Right renal pelvis (tissue), 4 donors: ENCODE measurements at places on chromosomes 13 and 19.

GRCh38 chr19:6800991-6801484 lies 28.5 kb downstream of the VAV1 start:
- no peak for DNase-seq

- DNase-seq = no peak
These were observed 977.3 kb downstream of the UQCRFS1 start for GRCh38 chr19:28235606-28236125.

DNA sequence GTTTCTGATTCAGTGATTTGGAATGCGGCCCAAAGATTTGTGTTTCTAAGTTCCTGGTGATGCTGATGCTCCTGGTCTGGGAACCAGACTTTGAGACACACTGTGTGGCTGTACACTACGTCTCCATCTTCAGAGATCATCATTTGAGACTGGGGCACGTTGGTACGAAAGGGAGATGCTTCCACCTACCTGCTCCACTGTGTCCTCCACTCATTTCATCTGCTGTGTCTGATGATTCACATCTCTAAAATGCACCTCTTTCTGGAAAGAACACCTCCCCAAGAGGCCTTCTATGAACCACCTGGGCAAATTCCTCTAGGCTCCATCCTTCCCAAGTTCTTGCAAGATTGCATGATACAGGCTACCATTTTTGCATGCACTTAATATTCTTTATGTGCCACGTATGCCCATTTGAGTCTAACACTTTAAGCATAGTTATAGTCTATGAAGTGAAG lies 58.6 kb downstream of the ERCC5 start:
- no peak for DNase-seq

- no peak for DNase-seq
These were observed 4.0 kb upstream of the FLT3LG start for GRCh38 chr19:49469828-49470614.

DNA sequence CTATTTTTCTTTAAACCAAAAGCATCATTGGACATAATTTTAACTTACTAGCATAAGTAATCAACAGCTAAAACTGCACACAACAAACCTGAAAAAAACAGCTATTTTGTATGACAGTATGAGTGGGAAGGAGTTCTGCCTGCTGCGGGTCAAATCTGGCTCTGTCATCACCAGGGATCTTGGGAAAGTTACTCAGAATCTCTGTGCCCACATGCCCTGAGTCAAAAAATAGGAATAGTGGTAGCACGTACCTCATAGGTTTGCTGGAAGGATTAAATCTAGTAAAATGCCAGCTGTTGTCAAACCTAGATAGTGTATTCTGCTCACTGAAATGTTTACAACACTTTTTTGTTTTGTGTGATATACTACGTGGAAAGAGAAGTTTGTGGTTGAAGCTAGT lies 1.1 kb downstream of the CLN5 start:
- DNase-seq = no peak

GRCh38 chr13:68099631-68100030 lies 869.5 kb upstream of the PCDH9 start:
- no peak for DNase-seq

- DNase-seq = no peak
These were observed 67.5 kb downstream of the LATS2 start for GRCh38 chr13:20993661-20994440.

DNA sequence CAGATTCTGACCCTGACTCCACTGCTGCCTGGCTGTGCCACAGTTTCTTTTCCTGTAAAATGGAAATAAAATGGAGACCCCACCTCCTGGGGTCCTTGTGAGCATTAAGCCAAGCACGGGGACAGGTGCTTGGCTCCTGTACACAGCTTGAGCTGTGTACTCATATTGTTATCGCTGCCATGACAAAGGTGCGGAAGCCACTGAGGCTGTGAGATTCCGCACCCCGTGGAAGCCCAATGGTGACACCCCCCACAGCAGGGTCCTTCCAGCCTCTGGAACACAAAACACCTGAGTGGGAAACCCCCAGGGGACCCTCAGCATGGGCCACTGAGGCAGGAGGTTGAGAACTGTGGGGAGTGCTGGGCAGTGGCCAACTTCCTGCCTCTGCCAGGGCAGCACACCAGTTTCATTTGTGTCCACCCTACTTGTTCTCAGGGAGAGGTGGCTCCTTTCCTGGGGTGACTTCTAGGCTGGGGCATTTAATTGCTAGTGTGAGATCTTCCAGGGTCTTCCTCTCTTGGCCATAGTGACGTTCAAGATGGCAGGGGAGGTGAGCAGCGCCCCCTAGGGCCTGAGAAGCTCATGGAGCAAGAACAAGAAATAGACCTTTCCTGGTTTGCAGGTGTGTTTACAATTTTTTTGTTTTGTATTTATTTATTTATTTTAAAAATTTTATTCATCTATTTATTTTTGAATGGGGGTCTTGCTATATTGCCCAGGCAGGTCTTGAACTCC lies 5.4 kb upstream of the JSRP1 start:
- no peak for DNase-seq

DNA sequence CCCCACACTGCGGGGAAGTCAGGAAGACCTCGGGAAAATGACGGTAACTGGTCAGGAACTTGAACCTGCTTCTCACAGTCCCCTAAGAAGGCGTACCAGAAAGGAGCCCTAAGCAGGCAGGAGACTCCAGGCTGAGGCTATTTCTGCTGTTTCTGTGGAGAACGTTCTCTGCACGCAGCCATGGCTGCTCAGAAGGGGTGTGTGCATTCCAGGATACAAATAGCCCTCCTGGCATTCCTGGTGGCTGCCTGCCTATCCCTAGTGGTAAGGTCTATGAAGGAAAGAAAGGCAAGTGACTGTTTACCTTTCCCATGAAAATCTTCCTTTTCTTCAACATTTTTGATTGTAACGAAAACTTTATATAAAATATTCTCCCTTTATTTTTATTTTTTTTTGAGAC lies 2.5 kb downstream of the SGCG start:
- no peak for DNase-seq

- no peak for DNase-seq
These were observed 18.6 kb upstream of the LATS2 start for GRCh38 chr13:21079761-21080592.

GRCh38 chr13:47949799-47950198 lies 51.3 kb downstream of the SUCLA2 start:
- no peak for DNase-seq

- DNase-seq = no peak
These were observed 11.6 kb downstream of the URI1 start for GRCh38 chr19:29953352-29954247.

DNA sequence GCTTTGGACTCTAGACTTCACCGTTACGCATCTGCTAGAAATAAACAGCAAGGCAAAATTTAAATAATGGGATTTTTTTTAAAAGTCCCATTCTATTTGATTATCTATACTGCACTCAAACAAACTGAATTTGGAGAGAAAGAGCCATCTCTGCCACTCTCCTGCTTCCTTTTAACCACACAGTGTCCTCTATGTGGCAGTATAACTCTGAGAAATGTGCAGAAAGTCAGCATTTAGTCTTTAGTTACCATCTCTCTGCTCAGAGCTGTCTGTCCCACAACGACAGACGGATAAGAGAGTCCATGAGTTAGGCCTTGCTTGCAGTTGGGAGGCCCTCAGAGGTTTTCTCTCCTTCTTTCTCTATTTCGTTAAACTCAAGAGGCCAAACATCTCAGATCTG lies 21.2 kb downstream of the CCNA1 start:
- no peak for DNase-seq

GRCh38 chr13:25214491-25215252 lies 42.6 kb upstream of the AMER2 start:
- DNase-seq = no peak

DNA sequence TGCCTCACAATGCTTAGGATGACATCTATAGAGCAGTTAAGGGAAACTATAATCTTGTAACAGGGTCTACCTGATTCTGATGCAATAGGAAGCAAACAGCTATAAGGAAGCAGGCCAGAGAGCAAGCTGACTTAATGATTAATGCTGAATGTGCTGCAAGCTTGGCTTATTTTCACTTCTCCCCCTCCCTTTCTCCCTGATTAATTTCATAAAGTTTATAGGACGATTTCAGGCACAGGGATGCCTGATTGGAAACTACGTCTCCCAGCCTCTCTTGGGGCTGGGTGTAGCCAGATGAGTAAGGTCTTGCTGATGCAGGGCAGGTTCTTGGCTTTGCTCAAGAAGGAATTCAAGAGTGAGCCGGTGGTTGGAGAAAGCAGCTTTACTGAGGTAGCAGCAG lies 82.8 kb upstream of the MRI1 start:
- DNase-seq = no peak

DNA sequence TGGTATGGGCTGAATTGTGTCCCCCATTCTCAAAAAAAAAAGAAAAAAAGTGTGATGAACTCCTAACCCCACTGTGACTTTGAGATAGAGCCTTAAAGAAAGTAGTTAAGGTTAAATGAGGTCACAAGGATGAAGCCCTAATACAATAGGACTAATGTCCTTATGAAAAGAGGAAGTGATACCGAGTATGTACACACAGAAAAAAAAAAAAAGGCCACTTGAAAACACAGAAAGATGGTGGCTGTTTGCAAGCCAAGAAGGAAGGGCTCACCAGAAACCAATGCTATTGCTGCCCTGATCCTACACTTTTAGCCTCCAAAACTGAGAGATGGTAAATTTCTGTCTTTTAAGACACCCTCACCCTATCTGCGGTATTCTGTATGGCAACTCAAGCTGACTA lies 955.6 kb downstream of the PCDH17 start:
- no peak for DNase-seq

GRCh38 chr13:30622551-30622950 lies 4.8 kb downstream of the USPL1 start:
- no peak for DNase-seq

- DNase-seq = no peak
These were observed 15.7 kb downstream of the FEM1A start for GRCh38 chr19:4807188-4807587.

GRCh38 chr13:25753976-25754375 lies 297.8 kb downstream of the SHISA2 start:
- DNase-seq = no peak

DNA sequence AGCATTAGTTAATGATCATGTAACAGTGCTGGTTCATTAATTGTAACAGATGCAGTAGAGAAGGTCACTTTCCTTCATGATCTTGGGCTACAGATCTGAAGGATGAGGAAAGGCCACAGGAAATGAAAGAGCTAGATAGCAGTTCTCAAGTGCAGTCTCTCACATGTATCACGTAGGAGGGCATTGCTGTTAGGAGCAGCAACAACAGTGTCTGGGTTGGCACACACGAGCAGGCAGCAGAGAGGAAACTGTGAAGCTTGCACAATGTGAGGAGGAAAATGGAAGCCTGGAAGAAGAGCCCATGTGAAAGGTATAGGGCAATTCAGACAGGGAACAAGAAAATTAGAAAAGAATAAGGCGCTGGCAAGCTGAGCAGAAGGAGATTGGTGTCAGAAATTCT lies 1741.5 kb downstream of the PCDH9 start:
- DNase-seq = no peak

GRCh38 chr19:15123031-15123890 lies 16.1 kb downstream of the SYDE1 start:
- no peak for DNase-seq

DNA sequence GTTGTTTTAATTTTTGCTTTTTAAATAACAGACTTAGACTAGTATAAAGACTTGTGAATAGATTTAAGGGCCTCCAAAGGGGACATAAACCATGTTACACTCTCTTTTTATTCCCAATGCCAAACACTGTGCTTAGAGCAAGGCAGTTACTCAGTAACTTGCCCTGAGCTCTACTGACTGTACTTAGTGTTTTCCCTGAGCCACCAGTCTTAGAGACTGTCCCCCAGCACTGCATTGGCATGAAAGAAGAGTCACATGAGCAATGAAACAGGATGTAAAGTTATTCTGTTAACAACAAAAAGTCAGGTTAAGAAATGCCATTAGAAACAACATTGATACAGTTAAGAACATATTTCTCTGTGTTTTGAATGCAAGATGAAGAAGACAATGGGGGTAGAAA lies 187.9 kb downstream of the TBC1D4 start:
- no peak for DNase-seq

DNA sequence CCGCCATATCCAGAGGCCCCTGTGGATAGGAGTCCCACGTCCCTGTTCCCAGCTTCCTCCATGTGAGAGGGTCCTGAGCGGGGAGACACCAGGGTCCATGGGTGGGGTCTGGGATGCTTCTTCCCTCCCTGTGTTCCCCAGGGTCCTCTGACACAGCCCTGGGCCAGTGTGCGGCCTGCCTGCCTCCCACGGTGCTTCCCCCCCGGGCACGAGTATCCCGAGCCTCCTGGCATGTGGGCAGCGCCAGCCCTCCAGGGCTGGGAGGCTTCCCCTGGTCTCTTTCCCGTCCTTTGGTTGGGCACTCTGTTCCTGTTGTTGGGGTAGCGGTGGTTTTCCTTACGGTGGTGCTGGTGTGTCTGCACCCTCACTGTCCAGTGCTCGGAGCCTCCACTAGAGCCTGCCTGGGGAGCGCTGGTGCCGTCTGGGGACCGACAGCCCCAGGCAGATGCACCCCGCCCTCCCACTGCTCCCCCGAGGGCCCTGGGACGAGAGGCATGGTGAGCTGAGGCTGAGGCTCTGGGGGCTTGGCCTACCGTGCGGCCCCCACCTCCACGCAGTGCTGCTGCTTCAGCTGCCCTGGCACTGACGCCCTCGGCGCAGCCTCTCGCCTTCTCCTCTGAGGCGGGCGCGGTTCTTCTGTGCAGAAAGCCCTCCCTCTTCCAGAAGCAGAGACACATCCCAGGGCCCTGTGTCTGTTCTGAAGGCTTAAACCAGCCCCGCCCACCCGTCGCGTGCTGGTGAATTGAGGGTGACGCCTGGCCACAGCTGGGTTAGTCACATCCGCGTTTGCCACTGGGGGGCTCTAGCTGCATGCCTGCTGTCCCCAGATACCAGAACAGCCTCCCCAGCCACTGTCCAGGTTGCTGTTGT lies 27.9 kb downstream of the PLEKHJ1 start:
- DNase-seq = no peak

DNA sequence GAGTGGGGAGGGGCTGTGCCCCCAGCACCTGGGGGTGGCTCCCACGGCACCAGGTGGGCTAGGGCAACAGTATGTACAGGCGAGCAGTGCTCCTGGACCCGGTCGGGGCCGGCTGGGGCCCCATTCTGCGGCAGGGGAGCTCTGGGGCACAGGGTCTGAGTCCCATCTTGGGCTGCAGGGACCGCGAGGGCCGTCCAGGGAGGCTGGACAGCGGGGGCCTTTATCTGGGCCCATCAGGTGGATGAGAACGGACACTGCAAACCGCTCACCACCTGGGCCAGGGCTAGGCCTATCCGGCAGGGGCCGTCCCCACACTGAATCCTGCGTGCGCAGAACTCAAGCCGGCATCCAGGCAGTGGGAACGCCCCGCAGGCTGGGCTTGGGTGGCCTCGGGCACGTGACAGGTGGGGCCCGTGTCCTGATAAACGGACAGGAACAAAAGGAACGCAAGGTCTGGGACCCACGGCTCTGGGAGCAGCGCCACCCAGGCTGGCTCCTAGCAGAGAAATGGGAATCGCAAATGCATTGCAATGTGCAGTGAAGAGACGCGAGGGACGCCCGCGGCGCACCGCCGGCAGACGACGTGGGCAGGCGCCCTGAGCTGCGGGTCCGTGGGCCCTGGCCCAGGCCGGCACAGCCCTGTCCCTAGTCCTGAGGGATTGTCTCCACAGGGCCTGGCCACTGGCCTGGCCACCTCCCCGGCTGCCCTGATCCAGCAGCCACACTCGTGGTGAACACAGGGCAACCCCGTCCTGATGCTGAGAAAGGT lies 29.7 kb downstream of the BTBD2 start:
- DNase-seq = no peak

- DNase-seq = no peak
These were observed 27.1 kb downstream of the ONECUT3 start for GRCh38 chr19:1780272-1780958.

- DNase-seq = no peak
These were observed 574.8 kb downstream of the IRS2 start for GRCh38 chr13:109211616-109212015.

- no peak for DNase-seq
These were observed 49.9 kb upstream of the RFXAP start for GRCh38 chr13:36769126-36769525.
